ENCODE measurements at places on chromosomes 5 and 9.

DNA sequence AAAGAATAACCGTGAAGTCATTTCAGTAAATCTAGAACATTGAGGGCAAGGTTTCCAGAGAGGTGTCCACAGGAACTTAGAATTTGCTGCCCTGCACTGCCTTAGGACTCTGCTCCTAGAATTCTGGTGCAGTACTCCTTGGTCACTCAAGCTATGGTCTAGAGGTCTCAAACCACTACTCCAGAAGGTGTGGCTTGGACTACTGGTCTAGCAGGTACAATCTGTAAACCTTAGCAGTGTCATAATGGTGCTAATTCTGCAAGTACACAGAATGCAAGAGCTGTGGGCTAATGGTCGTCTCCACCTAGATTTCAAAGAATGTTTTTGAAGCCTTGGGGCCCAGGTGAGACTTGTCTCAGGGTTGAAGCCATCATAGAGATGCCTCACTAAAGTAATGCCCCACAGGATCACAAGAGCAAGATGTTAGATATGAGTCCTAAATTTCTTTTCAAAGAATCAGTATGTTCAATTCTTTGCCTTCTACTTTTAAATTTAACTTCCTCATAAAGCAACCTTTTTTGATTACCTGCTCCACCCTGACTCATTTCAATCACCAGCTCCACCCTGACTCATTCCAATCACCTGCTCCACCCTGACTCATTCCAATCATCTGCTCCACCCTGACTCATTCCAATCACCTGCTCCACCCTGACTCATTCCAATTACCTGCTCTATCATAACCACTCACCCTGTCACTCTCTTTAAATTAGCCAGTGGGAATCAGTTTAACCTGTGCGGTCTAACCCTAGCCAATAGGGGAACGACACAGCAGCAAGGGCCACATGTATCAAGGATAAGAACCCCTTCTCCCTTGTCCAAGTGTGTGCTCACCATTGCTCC lies 1111.8 kb upstream of the ACO1 start:
- DNase-seq: no peak

- peak; percentile 85 for DNase-seq
Observed at GRCh38 chr9:124852829-124853531, at the start of gene WDR38. Gene WDR38, plus strand, starts transcription at chr9:124853460. Its CDS starts 72 bp downstream, at chr9:124853532.

- no peak for DNase-seq
Observed at GRCh38 chr5:172334196-172334595, 50.6 kb upstream of the UBTD2 start.

DNA sequence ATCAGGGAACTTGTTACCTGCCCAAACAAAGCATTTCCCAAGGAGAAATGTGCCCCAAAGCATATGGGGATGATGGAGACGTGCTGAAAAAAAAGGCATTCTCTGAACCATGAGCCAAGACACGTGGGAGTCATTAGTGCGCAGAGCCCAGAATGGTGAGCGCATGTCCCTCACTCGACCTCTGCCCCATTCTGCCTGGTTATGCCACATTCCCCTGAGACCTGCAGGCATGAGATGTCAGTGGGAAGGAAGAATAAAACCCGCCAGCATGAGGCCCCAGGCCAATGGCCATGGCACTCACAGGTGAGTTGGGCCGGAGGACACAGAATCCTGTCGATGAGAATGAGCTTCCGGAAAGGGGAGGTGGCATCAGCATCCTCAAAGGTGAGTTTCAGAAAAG lies 228.9 kb downstream of the CDK5RAP2 start:
- no peak for DNase-seq

DNA sequence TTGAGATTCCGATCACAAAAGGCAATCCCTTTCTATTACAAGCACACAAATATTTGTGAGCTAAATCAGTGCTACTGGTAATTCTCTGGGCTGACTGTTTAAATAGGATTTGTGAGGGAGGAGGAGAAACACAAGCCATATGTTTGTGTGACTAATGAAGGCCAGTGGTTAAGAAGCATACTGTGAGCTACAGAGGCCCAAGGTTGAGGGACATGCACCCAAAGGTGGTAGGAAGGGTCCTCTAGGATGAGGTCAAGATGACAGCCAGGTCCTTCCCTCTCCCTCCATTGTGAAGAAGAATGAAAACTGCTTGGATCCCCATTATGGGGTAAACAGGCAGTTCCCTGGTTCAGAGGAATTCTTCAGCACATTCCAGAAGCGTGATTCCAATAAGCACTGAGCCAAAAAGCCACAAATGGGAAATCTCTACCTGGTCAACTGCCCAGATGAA lies 83.9 kb downstream of the SPOCK1 start:
- no peak for DNase-seq

- DNase-seq: no peak
Observed at GRCh38 chr9:21294904-21295538, 10.1 kb downstream of the IFNA5 start.

- no peak for DNase-seq
Observed at GRCh38 chr5:2902742-2903297, 151.3 kb upstream of the IRX2 start.

GRCh38 chr9:121574774-121575519 lies 75.3 kb upstream of the GGTA1 start:
- no peak for DNase-seq

- DNase-seq: no peak
Observed at GRCh38 chr5:115840873-115841272, 492 bp downstream of the ATG12 start.

- no peak for DNase-seq
Observed at GRCh38 chr9:87436716-87437115, 61.0 kb upstream of the DAPK1 start.

GRCh38 chr5:134242146-134242545 lies 16.3 kb upstream of the PPP2CA start:
- DNase-seq: no peak

- DNase-seq: no peak
Observed at GRCh38 chr5:60503771-60504170, 196.2 kb downstream of the DEPDC1B start.

DNA sequence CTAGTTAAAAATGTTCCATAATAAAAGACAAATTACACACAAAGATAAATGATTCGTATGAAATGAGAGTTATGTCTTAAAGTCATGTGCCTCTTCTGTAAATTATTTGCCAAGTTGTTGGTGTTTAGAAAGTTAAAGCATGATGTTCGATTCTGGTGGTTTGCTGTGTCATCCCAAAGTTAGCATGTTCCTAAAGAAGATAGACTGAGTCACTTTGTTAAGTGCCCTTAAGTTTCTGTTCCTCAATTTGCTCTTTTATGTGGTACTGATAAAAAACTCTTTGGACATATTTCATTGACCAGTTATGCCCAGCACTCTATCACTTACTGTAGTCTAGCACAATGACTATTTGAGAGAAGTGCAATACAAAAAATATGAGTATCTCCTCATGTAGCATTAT lies 366.9 kb upstream of the ZNF608 start:
- DNase-seq: no peak

DNA sequence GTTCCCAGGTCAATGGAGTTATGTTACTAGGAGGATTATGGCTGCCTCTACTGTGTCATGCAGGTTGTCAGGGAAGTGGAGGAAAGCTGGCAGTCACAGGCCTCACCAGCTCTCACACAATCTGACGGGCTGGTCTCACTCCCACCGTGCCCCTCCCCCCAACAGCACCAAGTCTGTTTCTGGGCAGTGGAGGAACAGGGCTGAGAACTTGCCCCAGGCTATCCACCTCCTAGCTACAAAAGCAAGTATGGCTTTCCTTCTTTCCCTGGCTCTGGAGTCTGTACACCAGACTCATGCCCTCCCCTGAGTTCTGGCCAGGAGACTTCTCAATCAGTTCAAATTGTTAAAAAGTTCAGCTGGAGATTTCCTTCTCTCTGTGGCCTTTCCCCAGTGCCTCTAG lies 25.7 kb upstream of the RIOK2 start:
- DNase-seq: no peak

- DNase-seq: no peak
Observed at GRCh38 chr9:93815135-93815534, 140.0 kb downstream of the BARX1 start.

- no peak for DNase-seq
Observed at GRCh38 chr5:132114150-132115121, 40.8 kb downstream of the CSF2 start.

DNA sequence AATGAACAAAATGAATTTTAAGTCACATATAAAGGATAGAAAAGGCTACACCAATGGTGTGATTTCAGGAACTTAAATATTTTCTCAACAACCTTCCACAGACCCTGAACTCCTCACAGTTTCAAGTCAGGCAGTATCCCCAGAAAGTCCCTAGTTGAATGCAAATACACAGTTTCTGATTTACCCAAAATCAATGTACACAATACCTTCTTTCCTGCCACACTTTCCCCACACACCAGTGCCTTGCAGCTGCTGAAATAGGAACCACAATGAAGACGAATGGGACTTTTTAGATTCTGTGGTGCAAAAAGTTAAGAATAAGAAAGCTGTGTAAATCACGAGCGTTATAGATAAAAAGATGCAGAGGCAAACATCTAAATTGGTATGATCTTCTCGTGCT lies 552.4 kb upstream of the MEF2C start:
- DNase-seq: no peak

GRCh38 chr5:116577064-116577788 lies 2.6 kb upstream of the SEMA6A start:
- DNase-seq: no peak

DNA sequence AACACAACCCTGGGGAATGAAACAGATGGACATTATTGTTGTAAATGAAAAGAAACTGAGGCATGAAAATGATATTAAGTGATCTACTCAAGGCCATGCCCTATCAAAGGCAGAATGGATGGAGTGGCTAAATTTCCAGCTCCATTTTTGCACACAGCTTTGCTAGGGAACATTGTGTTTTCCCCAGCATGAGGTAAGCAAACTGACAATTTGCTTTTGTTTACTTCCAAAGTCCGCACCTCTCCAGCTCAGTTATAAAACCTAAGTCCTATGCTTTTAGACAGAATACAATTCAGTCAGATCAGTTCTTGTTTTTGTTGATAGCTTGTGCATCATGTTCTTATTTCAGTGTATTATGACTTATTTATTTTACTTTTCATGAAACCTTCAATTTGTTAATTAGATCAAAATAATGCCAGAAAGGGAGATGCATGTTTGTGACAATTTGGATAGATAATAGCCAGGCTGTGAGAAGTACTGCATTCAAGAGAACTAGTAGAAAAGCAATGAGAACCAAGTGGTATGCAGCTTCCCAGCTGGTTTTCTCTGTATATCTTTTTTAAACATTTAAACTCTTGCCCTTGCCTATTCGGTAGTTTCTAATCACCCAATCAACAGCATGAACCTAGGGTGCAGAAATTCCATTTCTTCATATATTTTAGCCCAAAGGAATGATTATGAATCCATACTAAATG lies 380.8 kb downstream of the SPATA31D1 start:
- DNase-seq: no peak

GRCh38 chr5:35229076-35230037 lies 930 bp downstream of the PRLR start:
- no peak for DNase-seq

DNA sequence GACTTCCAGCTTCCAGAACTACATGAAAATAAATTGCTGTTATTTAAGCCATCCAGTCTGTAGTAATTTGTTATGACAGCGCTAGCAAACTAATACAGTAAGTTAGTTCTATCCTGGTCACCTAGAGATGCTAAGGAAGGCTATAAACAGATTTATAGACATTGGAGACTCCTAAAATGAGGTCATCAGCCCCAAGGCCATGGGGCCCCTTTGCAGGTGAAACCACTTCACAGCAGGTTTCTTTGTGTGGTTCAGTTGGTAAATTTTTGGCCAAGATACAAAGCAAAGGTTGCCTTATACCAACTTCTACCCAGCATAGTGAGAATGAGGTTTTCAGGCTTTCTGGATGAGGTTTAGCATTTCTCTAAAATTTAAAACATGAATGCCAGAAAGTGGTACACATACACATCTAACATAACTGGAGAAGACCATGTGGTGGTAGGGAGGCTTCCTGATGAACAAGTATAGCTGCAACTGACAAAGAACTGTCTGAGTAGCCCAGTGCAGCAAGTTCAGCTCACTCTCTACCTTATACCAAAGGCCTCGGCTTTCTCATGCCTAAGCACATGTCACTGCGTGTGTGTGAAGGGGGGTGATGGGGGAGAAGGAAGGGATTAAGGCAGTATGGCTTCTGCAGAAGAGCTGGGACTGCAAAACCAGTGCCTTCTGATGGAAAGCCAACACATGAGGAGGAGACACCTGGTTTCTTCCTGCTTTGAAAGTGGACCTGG lies 264.6 kb upstream of the TAS2R1 start:
- no peak for DNase-seq

DNA sequence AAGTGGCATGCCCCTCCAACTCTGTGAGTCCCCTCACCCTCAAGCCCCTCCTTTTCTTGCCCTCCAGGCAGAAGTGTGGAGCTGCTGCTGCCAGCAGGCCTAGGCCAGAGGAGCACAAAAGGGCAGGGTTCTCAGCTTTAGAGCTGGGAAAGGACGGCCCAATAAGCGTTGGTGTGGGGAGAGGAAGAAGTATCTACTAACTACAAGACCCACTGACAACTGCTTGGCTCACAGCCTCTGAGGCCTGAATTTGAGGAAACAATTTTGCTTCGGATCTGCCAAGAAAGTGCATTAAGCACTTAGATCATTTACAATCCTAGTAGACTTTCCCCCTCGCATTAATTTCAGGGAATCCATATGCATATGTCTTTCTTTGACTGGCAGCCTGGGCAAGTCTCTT lies 179.4 kb downstream of the SNX18 start:
- DNase-seq: no peak

- no peak for DNase-seq
Observed at GRCh38 chr9:100220936-100221335, 121.9 kb downstream of the INVS start.

DNA sequence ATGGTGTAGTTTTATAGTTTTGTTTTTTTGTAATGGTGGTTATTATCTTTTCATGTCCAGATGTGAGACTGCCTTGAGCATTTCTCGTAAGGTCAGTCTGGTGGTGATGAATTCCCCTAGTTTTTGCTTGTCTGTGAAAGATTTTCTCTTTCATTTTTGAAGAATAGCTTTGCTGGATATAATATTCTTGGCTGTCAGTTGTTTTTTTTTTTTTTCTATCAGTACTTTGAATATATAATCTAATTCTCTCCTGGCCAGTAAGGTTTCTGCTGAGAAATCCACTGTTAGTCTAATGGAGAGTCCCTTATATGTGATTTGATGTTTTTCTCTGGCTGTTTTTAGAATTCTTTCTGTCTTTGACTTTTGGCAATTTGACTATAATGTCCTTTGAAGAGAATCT lies 106.9 kb downstream of the CARTPT start:
- no peak for DNase-seq

- no peak for DNase-seq
Observed at GRCh38 chr5:147309621-147310020, 74.8 kb downstream of the STK32A start.

DNA sequence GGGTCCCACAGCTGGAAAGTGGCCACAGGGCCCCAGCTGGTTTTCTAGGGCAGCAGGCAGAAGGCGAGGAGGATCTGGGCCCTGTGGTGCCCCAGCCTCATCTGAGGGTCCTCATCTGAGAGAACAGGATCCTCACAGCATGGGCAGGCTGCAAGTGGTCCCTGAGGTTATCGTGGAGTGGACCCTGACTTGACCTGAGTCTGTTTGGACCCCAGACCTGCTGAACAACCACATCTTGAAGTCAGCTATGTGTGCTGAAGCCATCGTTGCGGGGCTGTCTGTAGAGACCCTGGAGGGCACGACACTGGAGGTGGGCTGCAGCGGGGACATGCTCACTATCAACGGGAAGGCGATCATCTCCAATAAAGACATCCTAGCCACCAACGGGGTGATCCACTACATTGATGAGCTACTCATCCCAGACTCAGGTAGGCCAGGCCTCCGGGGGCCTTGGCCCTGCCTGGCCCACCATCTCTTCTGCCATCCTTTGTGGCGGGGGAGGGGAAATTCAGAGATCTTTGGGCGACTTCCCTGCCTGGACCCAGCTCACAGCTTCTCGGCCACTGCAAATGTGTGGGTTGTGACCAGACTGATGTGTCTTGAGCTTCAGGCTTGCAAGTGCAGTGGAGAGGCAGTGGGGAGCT lies 24.0 kb downstream of the TGFBI start:
- no peak for DNase-seq
